Stimulated activated CD4-positive, alpha-beta T cell treated with anti-CD3 and anti-CD28 coated beads, Interleukin-4, amount 100 ng/mL, for 24 hours (primary cell): ENCODE measurements at places on chromosomes 7 and 10.

DNA sequence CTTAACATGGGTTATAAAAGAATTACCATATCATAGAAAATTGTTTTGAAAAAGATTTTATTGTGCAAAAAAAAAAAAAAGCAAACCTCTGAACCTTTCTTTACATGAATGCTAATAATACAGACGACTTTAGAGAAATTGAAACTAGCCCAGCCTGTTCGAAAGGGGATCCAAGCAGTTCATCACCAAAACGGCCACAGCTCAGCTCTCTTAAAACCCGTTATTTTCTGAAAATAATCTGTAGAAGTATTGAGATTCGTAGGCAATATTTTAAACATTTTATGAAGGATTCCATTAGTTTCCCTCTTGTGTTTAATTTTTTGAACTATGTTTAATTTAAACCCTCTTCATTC, 9.9 kb upstream of the GSAP start:
- no peak for DNase-seq

GRCh38 chr10:126052171-126052570, 155.8 kb downstream of the FANK1 start:
- DNase-seq, result no peak

DNA sequence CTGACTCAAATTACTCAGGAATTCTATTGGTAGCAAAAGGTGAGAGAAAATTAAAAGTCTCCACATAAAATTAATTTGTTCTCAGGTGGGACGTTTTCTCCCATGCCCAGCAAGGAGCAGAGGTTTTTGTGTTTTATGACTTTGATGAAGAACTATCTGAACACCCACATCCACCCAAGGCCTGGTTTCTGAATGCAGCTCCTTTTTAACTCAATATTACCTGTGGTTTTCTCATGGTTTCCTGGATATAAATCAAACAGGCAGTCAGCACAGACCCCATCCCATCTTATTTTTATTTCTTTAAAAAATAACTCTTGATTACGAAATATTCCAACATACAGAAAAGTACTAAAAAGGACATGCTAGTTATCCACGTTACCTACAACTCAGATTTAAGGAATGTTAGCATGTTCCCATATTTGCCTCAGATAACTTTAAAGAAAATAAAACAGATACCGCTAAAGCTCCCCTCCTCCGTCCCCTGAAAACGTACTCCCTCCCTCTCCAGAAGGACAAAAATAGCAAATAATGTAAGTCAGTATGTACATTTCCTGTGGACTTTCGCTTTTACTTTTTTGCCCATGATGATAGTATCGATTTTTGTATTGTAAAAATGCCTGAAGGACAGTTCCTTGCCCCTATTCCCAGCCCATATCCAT, 43.4 kb downstream of the GLI3 start:
- no peak for DNase-seq

DNA sequence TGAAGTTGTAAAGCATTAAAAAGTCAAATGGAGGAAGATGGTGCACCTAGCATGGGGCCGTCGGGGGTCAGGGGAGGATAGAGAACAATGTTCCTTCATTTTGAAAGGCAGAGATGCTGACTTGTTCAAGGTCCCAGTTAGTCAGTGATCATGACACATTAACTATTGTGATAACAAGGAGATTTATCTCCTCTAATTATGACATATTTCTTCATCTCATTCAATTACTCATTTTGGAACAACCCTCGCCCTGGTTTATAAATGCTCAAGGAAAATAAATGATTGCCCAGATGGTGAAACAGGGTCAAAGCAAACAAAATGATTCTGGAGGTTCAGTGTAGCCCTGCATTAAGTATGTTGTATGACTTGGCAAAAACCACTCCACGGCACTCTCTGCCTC, 106.2 kb downstream of the ITIH5 start:
- no peak for DNase-seq

DNA sequence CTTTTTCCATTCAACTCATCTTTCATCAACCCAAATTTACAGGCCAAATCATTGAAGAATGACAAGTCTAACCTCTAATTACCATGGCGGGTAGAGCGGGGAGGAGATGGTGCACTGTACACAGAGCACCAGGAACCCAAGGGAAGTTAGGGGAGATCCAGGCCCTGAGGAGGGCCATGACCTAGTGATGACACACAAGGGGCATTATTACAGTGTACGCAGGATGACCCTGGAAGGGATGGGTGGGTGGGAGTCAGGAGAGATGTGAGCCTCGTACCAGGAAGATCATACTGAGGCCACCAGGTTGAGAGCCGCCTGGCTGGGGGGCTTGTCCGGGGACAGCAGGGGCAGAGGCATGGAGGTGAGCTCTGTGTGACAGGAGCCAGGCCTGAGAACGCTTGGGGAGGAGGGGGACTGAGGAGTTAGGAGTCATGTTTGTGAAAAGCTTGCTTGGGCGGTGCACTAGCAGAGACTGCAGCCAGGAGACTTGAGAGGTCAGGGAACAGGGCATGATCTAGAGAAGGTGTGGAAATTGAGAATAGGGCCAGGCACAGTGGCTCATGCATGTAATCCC, 89.5 kb upstream of the CCNY start:
- no peak for DNase-seq

DNA sequence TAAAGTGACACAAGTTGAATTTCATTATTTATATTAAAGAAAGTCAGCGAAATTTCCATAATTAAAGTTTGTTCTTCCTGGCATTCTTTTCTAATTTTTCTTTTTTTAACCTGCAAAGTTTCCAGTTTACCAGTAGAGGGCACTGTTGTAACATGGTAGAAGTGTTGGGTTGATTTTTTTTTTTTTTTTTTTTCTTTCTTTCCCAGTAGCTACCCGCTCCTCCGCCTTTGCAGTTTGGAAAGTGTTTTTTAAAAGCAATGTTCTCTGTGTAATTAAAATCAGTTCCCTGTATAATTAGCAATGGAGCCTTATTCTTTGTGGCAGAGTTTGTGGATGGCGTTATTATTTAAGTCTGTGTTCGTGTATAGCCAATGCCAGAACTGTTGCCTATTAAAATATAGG, 53.7 kb downstream of the TAF3 start:
- DNase-seq, result no peak

- DNase-seq, result no peak
Measured at GRCh38 chr7:36904101-36904500, 179.8 kb upstream of the AOAH start.

DNA sequence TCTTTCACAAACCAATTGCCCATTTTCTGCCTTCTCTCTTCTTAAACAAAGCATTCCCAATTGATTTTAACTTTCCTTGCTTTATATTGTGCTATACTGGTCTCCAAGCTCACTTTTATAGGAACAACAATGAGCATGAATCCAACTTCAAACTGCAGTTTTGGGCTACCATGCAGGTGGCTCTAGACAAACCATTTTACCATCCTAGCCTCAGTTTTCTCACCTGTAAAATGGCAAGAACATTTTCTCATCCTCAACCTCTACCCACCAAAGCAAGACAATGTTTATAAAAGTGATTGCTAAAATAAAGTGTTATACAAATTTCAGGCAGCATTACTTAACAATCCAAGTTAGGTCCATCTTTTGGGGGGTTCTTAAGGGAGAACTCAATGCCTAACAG, 66.8 kb upstream of the ASAH2 start:
- DNase-seq, result no peak

DNA sequence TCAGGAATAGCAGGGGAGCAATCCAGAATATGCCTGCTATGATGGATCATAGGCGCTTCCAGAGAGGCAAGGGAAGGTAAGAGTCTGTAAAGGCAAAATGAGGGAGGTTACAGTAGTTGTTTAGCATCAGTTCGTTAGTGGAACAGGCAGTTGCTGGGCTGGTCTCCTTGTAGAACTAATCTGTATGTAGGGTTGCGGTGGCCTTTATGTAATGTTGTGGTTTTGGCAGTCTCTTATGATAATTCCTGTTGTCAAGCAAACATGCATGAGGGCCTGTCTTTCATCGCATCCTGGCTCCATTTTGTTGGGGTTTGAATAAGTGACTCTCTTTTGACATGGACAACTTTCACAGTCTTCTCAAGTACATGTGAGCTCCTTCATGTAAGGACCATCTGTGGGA, 427.8 kb upstream of the LRGUK start:
- no peak for DNase-seq

- no peak for DNase-seq
Measured at GRCh38 chr10:15842556-15843169, 17.6 kb downstream of the MINDY3 start.

DNA sequence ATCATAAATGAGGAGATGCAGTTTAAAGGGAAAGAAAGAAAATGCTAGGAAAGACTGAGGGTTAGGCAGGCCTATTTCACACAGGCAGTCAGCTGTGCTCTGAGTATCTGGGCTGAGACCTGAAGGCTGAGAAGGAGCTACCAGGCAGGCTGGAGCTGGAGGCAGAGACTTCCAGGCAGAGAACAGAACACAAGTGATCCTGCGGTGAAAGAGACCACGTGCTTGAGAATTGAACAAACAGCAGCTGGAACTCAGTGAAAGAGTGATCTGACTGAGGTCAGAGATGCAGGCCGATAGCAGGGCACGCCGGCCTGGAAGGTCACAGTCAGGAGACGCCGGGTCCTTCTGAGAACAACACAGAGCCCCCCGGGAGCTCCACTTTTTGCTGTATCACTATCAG, 147.8 kb downstream of the ADAM12 start:
- no peak for DNase-seq

DNA sequence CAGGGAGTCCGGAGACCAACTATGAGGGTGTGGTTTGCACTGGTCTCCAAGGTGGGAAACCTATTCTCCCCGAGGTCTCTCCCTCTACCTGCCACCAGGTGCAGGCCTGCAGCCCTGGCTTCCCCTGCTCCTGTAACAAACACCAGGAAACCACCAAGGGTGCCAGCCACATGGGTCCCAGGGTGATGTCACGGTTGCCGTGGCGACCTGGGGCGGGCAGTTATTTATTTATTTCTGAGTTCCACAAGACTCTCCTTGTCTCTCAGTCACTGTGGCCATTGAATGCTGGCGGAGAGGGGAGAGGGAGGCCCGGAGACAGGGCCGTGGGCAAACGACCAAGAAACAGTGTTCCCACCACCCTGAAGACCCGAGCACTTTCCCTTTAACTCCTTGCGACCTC, 27.0 kb downstream of the MMD2 start:
- DNase-seq, result no peak

DNA sequence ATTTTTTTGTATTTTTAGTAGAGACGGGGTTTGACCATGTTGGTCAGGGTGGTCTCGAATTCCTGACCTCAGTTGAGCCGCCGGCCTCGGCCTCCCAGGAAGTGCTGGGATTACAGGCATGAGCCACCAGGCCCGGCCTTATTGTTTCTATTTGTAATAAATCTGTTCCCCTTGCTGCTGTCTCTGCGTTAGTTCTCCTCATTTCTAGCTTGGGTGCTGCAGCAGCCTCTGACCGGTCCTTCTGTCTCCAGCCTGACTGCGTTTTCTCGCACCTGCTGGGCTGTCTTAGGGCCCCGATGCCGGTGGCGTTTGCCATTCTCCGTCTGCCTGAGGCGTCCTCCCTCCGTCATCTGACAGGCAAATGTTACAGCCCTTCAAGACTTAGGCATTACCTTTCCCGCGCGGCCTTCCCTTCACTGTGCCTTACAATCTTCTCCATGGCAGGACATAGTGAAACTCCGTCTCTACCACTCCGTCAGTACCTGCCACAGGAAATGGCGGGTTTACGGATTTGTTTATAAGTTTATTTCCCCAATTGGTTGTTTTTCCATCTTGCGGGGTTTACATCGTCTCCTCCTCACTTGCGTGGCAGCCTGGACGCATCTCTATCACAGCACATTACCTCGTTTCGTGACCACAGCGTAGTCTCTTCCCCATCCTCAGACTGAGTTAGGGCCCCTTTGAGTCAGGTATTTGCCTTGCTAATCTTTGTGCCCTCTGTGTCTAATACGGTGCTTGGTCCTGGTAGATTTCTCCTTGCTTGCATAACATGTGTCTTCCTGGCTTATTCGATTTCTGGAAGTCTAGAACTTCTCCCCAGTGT, 2.3 kb upstream of the GIMAP8 start:
- no peak for DNase-seq

GRCh38 chr10:121326905-121327304, 271.3 kb downstream of the FGFR2 start:
- no peak for DNase-seq

DNA sequence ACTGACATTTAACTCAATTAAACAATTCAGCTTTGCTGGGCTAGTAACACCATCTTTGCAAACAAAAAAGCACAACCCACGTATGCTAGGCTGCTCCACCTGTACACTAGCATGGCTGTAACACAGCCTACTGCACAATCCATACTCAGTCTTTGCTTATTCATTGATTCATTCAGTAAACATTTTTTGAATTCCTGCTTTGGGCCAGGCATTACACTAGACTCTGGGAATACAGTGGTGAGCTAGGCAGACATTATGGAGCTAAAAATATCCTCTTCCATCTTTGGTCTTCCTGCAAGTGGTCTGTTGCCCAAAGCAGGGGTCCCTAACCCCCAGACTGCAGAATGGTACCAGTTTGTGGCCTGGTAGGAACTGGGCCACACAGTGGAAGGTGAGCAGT, 9.9 kb downstream of the CNNM1 start:
- no peak for DNase-seq

GRCh38 chr10:98097616-98098015, 36.8 kb upstream of the R3HCC1L start:
- no peak for DNase-seq

DNA sequence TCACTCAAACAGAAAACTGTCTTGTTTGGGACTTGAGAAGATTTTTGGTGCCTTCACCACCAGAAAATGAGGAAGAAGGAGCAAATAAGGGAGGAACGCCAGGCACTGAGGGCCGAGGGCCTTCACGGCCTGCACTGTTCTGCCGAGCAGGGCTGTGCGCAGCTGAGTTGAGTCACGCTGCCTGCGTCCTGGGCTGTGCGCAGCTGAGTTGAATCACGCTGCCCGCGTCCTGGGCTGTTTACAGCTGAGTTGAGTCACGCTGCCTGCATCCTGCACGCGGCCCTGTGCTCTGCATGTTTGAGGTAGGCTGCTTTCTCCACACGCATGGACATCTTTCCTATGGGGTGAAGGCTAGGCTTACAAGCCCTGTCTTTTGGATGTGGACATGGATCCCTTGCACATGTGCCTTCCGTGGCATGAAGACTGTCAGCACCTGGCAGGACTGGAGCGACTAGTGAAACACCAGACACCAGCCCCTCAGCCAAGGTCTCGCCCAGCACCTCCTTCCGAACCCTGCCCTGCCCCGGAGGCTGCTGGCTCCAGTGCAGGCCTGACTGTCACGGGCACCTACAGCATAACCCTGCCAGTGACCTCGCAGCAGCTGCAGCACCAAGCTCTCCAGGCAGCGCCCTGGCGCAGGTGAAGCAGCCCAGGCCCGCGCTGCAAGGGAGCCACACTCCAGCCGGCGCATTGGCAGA, 96.7 kb downstream of the HTR5A start:
- DNase-seq, result peak; percentile 36

DNA sequence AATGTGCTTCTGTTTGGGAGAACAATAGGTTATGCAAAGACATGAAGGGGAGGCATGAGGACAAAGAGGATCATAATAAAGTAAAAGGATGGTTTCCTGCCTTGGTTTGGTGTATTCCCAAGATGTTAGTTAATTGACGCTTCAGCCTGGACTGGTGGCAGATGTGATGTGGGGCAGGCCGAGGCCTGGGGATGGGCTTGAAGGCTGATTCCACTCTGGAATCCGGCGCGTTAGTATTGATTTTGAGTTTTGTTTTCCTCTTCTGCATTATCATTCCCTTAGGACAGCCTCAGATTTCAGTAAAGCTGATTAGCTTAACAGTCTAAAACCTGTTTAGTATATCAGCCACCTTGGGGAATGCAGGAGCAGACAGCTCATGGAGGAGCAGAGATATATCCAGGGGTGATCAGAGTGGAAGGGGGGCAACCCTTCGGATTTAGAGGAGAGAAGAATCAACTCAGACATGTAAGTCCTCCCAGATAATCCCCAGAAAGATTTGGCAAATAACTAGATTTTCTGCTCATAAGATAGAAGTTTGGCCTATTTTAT, 159.8 kb upstream of the MTPN start:
- DNase-seq, result no peak
